Fibroblast of skin of left quadriceps (primary cell): ENCODE measurements at places on chromosomes 16 and 17.

DNA sequence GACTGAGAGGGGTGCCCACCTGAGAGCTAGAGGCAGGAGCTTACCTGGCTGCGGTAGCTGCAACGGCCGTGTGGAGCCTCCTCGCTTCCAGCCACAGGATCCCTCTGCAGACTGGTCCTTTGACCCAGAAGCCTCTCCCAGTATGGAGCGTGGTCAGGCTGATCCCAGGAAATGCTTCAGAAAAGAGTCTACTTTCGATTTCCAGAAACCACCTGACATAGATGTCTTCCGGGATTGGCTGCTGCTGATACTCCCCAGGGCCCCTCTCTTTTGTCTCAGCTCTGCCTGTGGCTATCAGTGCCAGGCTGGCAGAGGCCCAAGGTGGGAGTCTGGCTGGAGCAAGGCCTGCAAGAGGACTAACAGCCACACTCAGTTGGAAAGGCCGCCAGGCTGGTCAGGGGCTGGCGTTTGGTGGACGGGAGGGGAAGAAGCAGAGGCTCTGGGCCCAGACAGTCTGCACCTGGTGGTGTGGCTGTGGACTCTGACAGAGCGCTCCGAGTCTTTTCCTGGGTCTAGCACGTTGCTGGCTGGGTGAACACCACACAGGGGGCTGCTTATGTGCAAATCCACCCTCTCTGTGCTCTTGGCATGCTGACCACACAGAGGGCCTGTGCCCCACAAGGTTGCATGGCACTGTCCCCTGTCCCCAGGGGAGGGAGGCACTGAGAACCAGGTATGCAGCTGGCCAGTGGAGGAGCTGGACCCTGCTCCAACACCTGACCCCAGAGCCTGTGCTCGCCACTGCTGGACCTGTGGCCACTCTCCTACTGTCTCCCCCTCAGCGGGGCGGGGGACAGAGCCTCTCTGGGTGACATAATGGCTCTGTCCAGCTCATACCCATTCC lies at the start of gene LGALS3BP:
LGALS3BP (minus strand) TSS at position 144 of the 844 bp plus-strand sequence. CDS start 2,732 bp downstream, outside the sequence.
- no peak for DNase-seq

DNA sequence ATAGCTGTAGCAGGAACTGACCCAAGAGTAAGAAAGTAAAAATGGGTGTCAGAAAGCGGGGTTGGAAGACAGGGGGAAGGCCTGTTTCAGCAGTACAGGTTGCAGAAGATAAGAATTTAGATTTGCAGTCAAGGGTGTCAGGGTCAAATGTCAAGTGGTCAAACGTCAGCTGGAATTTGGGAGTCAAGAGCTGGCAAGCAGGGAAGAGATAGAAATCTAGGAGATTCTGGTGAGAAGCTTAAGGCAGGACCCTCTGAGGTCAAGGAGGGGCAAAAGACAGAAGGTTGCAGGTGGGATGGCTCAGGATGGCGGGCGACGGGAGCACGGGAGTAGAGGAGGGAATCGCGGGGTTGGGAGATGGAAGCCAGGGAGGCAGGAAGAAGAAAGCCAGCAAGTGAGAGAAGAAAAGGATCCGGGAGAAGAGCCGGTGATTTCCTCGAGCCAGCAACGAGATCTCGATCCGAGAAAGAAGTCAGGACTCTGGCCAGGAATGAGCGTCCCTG lies 335 bp downstream of the SLC25A35 start:
- DNase-seq: no peak

- no peak for DNase-seq
These were observed 58.5 kb downstream of the ADAMTS18 start for GRCh38 chr16:77376358-77376757.

GRCh38 chr17:44324092-44324570 lies 492 bp downstream of the SLC25A39 start:
- no peak for DNase-seq

DNA sequence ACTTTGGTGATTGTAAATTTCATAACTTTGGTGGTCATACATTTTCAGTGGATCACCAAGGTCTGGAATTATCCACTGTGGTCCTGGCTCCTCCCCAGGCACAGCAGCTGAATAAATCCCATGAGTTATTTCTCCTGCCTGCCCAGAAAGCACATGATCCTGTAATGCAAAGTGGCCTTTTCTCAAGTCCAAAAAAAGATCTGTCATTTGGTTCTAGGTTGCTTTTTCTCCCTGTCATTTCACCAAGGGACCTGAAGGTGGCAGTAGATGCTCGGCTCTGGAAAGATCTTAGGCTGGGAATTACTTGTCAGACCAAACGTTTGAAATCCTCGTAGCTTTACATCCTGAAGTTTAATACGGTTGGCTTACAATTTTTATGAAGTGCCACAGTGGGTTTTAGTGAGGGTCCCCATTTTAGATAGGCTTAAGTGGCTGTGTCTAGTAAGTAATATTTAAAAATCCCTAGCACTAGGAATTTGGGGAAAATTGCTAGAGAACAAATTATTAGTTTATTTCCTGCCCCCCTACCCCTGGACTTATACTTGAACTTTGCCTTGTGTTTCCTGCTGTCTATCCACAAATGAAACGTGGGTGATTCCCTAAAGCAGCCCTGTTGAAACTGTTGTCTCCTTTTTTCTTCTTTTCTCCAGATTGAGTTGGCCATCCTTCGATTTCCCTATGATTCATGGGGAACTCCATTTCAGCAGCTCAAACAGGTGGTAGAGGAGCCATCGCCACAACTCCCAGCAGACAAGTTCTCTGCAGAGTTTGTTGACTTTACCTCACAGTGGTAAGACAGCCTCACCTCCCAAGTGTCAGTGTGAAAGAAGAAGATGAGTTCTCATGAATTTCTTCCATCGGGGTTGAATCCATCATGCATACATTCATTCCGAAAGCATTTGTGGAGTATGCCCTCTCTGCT lies 111.7 kb downstream of the MAP2K6 start:
- DNase-seq: peak; percentile 31

- DNase-seq: no peak
These were observed 1.8 kb upstream of the SSTR2 start for GRCh38 chr17:73163043-73163442.

DNA sequence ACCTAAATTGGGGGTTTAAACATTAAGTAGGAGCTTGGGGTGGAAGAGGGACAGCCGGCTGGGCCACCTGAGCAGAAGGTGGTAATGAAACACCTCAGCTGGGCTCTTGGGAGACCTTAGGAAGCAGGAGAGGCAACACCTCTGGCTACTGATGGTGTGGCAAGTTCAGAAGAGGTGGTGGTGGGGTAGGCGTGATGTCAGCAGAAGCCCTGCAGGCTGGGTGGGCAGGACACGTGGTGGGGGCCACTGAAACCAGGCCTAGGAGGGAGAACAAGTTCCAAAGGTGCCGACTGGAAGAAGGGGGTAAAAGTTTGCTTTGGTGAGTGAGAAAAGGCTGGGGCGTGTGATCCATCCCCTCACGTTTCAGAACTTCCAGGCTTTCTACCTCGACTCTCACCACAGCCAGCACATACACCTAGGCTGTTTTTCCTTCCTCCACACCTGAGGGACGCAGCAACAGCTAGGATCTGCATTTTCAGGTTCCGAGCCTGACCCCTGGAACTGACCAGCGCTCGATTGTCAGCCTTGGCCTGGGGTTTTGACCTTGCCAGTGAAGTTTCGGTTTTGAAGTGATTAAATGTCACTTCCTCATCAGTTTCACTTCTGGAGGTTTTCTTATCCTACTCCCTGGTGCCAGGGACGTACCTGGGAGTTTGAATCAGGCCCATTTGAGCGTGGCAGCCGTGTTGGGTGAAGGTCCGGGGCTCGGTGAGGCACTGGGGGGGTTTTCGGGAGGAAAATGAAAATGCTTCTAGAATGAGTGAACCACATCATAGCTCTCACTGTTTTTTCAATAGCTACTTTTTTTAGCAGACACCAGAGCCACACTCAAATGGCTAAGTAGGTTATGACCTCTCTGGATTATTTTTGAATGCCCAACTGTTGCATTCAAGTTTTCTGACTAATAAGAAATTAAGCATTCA lies 10.0 kb downstream of the SNN start:
- DNase-seq: no peak

DNA sequence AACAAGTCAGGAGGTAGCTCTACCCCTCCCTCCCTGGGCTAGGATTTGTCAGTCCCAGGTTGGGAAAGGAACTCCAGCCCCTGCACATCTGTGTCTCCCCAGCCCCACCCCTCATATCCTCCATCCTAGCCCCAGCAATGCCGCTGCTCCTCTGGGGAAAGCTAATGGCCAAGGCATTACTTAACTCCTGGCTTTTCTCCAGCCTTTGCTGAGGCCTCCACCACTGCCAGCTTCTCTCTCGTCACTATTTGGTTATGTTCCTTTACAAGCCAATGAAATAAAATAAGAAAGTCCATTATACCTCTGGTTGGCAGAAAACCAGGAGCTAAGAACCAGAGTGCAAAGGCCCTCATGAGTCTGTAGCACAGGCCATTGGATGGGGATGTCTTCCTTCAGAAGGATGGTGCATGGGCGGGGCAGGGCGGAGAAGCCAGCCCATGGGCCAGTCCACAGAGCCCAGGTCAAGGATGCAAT lies 171.0 kb downstream of the CCDC182 start:
- no peak for DNase-seq
